ENCODE measurements at places on chromosomes 6 and 20.

- no peak overlapping the region for H3K4me3 ChIP-seq
- H3K36me3 ChIP-seq, result no peaks in the 10 kb centered on the region
- no peaks in the 10 kb centered on the region for H3K27me3 ChIP-seq
- no peak for DNase-seq
- H3K27ac ChIP-seq, result no peak overlapping the region
- H3K4me1 ChIP-seq, result no peaks in the 10 kb centered on the region
Measured at GRCh38 chr6:133093956-133094355, 147.2 kb upstream of the EYA4 start.

DNA sequence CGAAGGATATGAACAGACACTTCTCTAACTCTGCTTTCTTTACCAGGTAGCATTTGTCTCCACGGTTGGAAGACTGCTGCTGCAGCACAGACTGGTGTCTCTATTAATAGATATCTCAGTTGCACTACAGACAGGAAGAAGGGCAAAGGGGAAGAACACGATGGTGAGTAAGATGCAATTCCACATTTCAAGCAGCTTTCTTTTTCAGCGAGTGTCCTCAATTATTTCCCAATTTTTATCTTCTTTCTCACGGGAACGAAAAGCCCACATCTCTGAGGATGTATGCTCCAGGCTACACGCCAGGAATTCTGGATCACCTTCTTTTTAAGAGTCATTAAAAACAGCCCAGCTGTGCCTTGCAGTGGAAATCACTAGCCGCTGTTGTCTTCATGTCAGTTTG is 311.6 kb upstream of the ECI2 start:
- no peaks in the 10 kb centered on the region for H3K27me3 ChIP-seq
- H3K27ac ChIP-seq, result no peak overlapping the region
- H3K4me3 ChIP-seq, result no peak overlapping the region
- no peaks in the 10 kb centered on the region for H3K36me3 ChIP-seq
- peak; percentile 45 for DNase-seq

DNA sequence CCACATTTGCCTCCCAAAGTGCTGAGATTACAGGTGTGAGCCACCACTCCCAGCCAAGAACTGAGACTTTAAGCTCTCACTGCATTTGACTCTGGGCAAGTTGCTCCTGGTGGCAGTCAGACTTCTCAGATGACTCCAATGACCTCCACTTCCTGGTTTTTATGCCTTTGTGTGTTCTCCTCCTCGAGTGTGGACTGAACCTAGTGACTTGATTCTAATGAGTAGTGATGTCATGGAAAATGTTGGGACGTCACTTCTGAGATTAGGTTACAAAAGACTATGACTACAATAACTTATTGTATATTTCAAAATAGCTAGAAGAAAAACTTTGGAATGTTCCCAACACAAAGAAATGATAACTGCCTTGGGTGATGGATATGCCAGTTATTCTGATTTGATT is 12.0 kb downstream of the SPINT3 start:
- peaks cover 34% of the 10 kb centered on the region for H3K27me3 ChIP-seq
- no peak for DNase-seq
- H3K4me3 ChIP-seq, result no peak overlapping the region
- H3K4me1 ChIP-seq, result no peaks in the 10 kb centered on the region

DNA sequence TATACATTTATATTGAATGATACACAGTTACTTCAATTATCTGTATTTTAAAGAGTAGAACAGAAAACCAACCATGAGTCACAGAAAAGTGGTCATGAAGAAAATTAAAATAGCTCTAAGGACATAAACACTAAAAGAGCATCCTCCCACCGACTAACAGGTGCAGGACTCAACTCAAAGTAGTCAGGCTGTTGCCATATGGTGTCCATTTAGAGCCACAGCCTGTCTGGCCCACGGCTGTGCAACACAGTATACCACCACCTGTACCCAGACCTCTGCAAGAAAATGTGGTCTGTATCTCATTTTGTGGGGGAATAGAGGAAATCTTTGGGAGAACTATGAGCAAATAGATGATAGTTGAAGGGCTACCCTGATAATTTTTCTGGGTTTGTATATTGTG is 449.8 kb upstream of the RNF217 start:
- H3K36me3 ChIP-seq, result no peaks in the 10 kb centered on the region
- H3K27me3 ChIP-seq, result no peaks in the 10 kb centered on the region
- H3K4me3 ChIP-seq, result no peak overlapping the region
- H3K27ac ChIP-seq, result no peak overlapping the region
- no peaks in the 10 kb centered on the region for H3K4me1 ChIP-seq

GRCh38 chr6:165726965-165727381 is 63.9 kb upstream of the PDE10A start:
- no peak overlapping the region for H3K27ac ChIP-seq
- peak; percentile 86 for DNase-seq
- no peaks in the 10 kb centered on the region for H3K4me1 ChIP-seq
- H3K27me3 ChIP-seq, result no peaks in the 10 kb centered on the region

DNA sequence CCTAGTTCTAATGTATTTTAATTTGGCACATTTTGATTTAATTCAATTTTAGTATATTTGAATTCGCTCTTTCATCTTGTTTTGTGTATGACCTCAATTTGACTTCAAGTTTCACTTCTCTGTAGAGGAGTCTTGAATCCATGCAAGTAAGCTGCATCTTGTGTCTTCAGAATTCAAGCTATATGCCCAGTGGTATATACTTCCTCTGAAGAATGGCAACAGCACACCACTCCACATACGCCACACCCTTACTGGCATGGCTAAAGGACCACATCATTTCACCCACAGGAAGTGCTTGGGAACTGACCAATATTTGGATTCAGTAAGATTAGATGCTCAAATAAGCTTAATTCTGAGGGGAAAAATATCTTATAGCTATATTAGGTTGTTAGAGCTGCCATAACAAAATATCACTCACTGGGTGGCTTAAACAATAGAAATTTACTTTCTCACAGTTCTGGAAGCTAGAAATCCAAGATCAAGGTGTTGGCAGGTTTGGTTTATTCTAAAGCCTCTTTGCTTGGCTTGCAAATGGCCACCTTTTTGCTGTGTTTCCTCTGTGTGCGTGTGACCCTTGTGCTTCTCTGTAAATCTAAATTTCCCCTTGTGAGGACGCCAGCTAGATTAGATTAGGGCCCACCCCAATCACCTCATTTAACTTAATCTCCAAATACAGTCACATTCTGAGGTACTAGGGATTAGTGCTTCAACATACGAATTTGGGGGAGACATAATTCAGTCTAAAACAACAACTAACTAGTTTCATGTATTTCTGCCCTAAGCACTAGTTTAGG is 2.8 kb upstream of the ASF1A start:
- H3K27me3 ChIP-seq, result no peaks in the 10 kb centered on the region
- no peaks in the 10 kb centered on the region for H3K36me3 ChIP-seq
- no peak overlapping the region for H3K4me3 ChIP-seq
- peaks cover 26% of the 10 kb centered on the region for H3K4me1 ChIP-seq

DNA sequence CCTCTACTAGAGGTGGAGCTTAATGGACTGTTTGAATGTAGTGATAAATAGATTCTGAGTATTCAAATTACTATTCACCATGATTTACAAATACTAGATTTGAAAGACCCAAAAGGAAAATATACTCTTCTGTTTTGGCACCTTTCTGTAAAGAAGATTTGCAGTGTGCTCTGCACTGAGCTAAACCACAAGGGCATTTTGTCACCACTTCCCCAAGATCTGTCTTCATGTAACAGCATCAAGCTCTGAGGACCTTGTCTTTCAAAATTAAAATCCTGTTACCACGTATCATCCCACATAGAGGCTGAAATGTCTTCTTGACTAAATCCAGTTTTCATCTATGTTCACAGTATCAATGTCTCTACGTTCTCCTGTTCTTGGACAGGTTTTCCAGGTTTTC is 3.3 kb upstream of the PGK2 start:
- no peak for DNase-seq
- no peaks in the 10 kb centered on the region for H3K4me1 ChIP-seq
- no peak overlapping the region for H3K4me3 ChIP-seq
- H3K36me3 ChIP-seq, result no peaks in the 10 kb centered on the region
- no peak overlapping the region for H3K27ac ChIP-seq

DNA sequence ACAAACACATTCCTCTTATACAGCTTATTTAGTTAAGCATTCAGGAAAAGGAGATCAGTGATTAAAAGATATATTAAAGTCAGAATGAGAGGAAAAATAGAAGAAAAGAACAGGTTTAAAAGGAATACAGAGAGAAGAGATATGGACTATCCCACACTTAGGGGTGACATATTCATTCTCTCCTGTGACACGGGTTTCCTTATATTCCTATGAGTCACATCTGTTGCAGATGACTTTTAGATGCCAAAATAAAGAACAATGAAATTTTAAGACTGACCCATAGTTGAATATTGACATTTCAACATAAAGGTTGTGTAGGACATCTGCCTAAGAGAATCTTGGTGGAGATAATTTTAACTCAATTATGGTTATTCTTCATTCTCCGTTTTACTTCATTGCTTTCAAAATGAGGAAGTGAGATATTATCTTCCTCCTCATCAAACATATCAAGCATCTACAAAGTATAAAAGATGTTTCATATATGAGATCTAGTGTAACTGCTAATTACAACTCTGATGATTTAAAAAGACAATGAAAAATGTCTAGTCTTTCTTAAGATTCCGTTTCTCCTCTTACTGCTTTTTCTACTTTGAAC is 1336.7 kb upstream of the CITED2 start:
- H3K27ac ChIP-seq, result no peak overlapping the region
- DNase-seq, result no peak
- no peaks in the 10 kb centered on the region for H3K4me1 ChIP-seq
- H3K36me3 ChIP-seq, result no peaks in the 10 kb centered on the region

GRCh38 chr6:125439512-125439911 is 137.7 kb upstream of the HDDC2 start:
- DNase-seq, result no peak
- H3K4me3 ChIP-seq, result no peak overlapping the region
- no peak overlapping the region for H3K27ac ChIP-seq

GRCh38 chr6:12293931-12294807 is 4.0 kb downstream of the EDN1 start:
- H3K27me3 ChIP-seq, result no peaks in the 10 kb centered on the region
- peak overlapping the region; percentile 50 for H3K4me3 ChIP-seq
- peaks cover 24% of the 10 kb centered on the region for H3K4me1 ChIP-seq
- peaks cover 14% of the 10 kb centered on the region for H3K36me3 ChIP-seq

DNA sequence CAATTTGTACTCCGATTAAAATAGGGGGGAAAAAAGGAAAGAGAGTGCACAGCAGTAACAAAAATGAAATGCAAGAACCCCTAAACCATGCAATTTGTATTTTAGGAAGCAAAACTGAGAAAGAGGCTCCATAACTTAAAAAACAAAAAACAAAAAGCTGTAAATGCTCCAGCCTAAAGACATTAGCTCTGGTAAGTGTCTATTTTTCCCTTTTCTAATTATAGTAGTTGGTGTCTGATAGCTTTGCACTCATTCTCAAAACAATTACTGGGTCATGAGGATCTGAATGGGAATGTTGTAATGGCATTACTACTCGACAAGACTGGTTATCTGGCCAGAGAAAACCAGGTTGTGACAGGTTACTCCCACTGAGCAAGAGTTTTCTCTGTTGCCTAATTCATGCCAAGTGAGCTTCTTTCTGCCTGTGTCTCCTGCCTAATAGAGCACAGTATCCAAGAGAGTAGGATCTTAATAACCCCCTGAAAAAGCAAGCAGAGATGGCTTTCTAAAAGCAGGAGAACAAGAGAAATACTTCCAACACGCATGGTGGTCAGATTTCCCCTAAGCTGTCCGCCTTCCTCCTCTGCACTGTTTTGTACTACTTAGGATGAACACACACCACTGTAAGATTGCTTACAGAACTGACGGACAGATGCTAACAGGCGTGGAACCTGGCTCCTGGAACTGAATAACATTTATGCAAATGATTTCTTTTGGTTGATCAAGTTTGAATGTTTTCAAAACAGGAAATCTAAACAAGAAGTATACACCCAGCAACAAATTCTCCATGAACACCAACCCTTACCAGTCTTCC is 86.4 kb downstream of the FKBP5 start:
- H3K27ac ChIP-seq, result peak overlapping the region; percentile 98
- H3K27me3 ChIP-seq, result no peaks in the 10 kb centered on the region
- no peak for DNase-seq
- H3K4me3 ChIP-seq, result peak overlapping the region; percentile 36
- peaks cover 4% of the 10 kb centered on the region for H3K36me3 ChIP-seq

GRCh38 chr6:34152042-34152524 is 6.2 kb upstream of the GRM4 start:
- peaks cover 10% of the 10 kb centered on the region for H3K27me3 ChIP-seq
- DNase-seq, result no peak
- no peak overlapping the region for H3K27ac ChIP-seq

GRCh38 chr20:6693178-6693807 is 74.2 kb upstream of the BMP2 start:
- no peak overlapping the region for H3K27ac ChIP-seq
- no peaks in the 10 kb centered on the region for H3K27me3 ChIP-seq
- H3K36me3 ChIP-seq, result no peaks in the 10 kb centered on the region
- H3K4me3 ChIP-seq, result no peak overlapping the region

DNA sequence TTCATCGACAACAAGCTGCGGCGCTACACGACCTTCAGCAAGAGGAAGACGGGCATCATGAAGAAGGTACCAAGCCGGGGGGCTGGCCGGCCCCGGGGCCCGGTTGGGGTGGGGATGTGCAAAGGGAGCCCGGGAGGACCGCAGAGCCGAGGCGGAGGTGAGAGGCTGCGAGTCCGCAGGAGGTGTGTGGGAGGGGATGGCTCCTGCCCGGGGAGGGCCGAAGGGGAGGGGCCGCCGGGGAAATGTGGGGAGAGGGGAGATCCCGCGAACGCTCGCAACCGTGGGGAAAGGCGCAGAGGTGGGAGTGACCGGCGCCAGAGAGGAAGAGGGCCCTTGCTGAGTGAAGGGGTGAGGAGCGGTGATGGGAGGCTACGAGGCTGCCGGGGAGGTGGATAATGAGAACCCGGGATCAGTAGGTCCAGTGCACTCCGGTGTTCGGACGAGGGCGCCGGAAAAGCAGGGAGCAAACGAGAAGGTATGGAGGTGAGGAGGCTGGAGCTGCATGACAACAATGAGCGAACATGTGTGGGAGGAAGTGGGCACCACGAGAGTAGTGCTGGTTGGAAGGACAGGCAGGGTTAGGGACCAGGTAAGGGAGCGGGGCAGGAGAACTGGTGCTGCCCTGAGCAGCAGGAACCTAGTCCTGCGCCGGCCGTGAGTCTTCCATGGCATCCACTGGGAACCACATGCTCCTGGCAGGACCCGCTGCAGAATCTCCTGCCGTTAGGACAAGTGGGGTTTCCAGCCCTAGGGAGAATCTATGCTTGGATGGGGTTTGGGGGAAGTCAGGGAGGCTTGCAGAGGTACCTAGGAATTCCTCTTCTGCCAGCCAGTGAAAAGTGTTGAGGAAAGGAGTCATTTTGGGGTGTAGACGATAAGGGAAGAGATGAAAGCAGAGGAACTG is 1.3 kb downstream of the SRF start:
- peaks cover 49% of the 10 kb centered on the region for H3K4me1 ChIP-seq
- H3K27ac ChIP-seq, result peak overlapping the region; percentile 98
- peak overlapping the region; percentile 96 for H3K4me3 ChIP-seq
- DNase-seq, result no peak
- H3K27me3 ChIP-seq, result no peaks in the 10 kb centered on the region

- no peak for DNase-seq
- H3K4me3 ChIP-seq, result peak overlapping the region; percentile 91
- H3K27ac ChIP-seq, result peak overlapping the region; percentile 98
- H3K36me3 ChIP-seq, result no peaks in the 10 kb centered on the region
- peaks cover 25% of the 10 kb centered on the region for H3K4me1 ChIP-seq
Measured at GRCh38 chr6:44386929-44387345, 569 bp upstream of the CDC5L start.

- DNase-seq, result no peak
- H3K4me1 ChIP-seq, result no peaks in the 10 kb centered on the region
- H3K27ac ChIP-seq, result no peak overlapping the region
- H3K36me3 ChIP-seq, result no peaks in the 10 kb centered on the region
- H3K4me3 ChIP-seq, result no peak overlapping the region
- H3K27me3 ChIP-seq, result no peaks in the 10 kb centered on the region
Measured at GRCh38 chr6:94099072-94099471, 679.7 kb upstream of the EPHA7 start.

Measured in esophagus muscularis mucosa (tissue), 4 donors.